ENCODE measurements at places on chromosomes 2 and 18.
A peak's percentile ranks its signal among the peaks of the same experiment; 100 is the strongest.

DNA sequence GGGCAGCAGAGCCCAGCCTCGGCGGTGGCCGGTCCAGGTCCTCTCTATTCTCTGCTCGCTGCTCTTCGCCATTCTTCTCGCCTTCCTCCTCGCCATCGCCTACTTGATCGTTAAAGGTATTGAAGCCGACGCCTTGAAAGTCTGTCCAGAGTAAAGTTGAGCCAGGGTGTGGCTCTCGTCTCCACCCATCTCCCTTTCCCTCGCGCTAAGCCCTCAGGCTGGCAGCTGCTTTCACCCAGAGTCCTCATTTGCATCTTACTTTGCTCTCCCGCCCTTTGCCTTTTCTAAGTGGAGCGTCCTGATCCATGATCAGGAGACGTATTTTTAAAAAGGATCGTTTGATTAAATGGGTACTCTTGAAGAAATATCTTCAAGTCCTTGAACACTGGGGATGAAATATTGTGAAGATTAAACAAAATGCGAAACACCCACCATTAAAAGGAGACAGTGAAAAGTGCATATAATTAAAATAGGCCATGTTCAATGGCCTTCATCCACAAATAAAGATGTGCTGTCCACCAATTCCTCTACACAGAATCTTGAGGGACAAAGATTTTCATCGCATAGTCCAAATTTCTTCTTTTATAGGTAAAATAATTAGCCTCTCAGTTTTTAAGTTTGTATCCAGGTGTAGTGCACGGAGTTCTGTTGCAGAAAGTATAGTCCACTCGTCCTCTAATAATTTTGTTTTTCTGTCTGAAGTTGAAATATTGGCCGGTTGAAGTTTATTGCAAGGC, 657 bp downstream of the ARL6IP6 start:
- DNase-seq: peak; percentile 68

DNA sequence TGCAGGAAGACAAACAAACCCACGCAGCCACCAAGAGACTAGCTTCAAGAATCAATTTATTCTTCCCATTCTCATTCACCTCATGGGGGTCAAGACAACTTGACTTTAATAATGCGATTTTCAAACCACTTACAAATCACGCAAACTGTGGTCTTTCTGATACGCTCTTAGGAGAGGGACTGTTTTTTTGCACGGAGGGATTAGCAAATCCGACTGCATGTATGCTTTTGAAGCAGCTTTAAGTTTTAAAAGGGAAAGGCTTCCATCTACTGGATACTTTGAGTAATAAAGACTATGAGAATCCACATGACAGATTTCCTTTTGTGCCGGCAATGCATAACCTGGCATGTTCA, 322.9 kb upstream of the KCNJ3 start:
- DNase-seq: peak; percentile 43

- DNase-seq: no peak
Measured at GRCh38 chr2:43415592-43415991, 180.2 kb downstream of the THADA start.

DNA sequence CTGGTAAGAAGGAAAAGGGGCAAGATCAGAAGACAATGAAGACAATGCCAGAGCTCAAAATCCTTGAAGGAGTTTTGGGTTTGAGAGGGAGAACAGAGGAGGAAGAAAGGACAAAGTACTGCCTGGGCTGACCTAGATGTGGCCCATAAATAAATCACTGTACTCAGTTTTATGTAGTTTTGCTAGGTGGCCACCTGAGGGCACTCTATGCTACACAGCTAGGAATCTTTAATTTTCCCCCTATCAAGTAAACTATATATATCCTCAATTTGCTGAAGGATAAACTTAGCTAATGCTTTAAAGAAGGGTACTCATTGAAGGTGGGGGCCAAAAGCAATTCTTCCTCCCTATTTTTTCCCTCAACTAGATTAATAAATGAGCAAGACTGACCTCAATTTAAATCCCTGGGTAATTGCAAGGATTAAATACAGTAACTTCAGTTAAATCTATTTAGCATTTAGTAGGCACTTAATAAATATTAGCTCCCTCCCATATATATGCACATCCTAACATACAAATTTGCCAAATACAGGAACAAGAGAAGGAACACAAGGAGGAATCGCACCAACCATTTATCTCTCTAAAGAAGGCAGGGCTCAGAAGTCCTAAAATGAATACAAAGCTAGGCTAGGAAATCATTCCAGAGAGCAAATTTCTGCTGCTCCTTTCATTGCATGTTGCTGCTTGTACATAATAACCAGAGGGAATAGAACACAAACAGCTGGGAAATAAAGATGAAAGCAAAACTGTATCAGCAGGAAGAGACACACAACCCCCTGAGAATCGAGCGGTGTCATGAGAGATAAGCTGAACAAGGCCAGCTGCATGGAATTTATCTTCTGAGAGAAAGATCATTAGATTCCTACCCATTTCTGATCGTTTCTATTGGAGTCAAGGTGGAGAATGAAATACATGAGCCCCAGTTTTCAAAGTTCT, 540.1 kb downstream of the NRXN1 start:
- DNase-seq: peak; percentile 32

- no peak for DNase-seq
Measured at GRCh38 chr2:91442246-91442905, 2750.9 kb downstream of the RPIA start.

- no peak for DNase-seq
Measured at GRCh38 chr2:159064446-159065301, 96.2 kb downstream of the TANC1 start.

DNA sequence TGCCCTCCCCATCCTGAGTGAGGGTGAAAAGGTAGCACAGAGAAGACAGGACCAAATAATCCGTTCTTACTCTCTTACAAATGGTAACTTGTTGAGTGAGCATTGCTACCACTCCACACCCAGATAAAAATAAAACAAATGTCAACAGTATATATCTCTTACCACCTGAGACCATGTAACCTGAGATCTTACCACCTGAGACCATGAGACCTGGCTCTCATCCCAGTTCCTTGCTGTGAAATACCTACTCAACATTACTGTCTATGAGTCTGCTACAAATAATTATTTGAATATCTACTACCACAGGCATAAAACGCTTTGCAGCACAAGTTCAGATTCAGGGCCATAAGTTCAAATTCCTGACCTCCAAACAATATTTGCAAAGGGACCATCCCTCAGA, 234.7 kb downstream of the C1D start:
- no peak for DNase-seq

DNA sequence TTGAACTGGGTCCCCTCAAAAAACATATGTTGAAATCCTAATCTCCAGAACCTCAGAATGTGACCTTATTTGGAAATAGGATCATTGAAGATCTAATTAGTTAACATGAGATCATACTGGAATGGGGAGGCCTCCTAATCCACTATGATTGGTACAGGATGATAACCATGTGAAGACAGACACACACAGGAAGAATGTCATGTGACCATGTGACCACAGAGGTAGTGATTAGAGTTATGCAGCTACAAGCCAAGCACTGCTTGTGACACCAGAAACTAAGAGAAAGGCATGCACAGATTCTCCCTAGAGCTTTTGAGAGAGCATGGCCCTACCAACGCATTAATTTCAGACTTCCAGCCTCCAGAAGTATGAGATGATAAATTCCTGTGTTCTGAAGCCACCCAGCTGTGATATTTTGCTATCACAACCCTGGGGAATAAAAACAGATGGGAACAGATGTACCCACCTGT, 47.0 kb upstream of the TGIF1 start:
- no peak for DNase-seq

DNA sequence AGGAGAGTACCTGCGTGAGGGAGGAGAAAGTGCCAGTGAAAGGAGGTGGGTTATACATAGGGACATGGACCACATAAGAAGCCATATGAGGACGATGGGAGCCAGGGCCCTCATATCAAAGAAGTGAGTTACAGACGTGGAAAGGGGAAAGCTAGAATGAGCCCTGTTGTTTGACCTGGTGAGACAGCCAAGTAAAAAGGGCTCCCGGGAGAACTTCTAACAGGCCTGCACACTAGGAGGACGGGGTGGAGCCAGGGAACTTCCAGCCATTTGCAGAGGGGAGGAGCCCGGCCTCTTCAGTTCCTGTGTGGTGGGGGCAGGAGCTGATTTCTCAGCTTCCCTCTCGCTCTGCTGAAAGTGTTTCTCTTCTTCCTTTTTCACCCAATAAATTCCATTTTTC, 84.1 kb upstream of the SLC66A3 start:
- DNase-seq: no peak

DNA sequence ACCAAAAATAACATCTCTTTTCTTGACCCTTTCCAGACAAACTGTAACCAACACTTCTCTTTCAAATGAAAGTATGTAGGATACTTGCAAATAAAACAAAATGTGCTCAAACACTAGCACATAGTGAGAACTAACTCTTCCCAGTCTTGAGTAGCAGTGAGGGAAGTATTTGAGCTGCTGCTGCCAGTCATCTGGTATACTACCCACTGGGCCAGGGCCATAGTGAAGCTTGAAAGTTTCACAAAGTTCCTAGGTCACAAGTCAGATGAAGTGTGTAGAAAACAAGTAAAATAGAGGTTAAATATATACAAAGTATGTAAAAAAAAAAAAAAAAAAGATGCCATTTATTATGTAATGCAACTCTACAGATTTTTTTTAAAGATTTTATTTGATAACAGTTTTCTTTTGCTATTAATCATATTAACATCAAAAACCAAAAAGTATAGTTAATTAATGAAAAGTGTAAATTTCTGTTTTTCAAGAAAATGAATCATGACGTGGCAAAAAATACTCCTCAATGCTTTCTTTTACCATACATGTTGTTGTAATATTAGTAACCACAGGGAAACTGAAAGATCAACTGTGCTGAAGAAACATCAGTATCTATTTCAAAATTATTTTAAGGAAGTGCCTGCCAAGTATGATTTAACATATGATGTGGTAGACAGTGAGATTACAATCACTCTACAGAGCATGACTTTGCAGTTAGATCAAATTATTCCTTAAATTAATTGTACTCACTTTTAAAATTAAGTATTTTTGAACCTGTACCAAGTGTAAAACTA, 21.6 kb upstream of the TRIB2 start:
- no peak for DNase-seq

GRCh38 chr18:56115071-56116015, 523.0 kb downstream of the TXNL1 start:
- no peak for DNase-seq

GRCh38 chr18:45325778-45326177, 289.5 kb upstream of the SLC14A2 start:
- DNase-seq: no peak

- no peak for DNase-seq
Measured at GRCh38 chr18:25244924-25245698, 106.9 kb downstream of the ZNF521 start.

GRCh38 chr2:19881221-19881907, 20.4 kb downstream of the TTC32 start:
- no peak for DNase-seq

- no peak for DNase-seq
Measured at GRCh38 chr2:88560619-88561307, 66.5 kb downstream of the EIF2AK3 start.

DNA sequence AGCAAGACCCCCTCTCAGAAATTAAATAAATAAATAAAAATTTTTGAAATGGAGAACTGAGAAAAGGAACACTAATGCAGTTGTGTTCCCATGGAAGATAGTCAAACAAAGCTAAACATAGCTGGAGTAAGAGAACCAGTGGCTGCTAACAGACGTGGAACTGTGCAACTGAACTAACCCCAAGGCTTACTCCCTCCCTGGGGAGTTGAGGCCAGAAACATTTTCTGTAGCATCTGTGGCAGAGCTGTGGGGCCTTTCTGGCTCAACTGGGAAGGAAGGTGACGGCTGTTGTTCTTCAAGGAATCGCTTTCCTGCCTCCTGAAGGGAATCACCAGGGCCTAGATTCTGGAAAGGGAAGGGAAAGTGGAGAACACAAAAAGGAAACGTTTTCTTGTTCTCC, 53.9 kb upstream of the B3GNT2 start:
- DNase-seq: no peak

- DNase-seq: no peak
Measured at GRCh38 chr2:134458950-134459349, 205.1 kb downstream of the MGAT5 start.

- DNase-seq: no peak
Measured at GRCh38 chr2:106143495-106144215, 50.4 kb downstream of the UXS1 start.

GRCh38 chr2:7057865-7058400, 140.7 kb downstream of the RNF144A start:
- DNase-seq: no peak

DNA sequence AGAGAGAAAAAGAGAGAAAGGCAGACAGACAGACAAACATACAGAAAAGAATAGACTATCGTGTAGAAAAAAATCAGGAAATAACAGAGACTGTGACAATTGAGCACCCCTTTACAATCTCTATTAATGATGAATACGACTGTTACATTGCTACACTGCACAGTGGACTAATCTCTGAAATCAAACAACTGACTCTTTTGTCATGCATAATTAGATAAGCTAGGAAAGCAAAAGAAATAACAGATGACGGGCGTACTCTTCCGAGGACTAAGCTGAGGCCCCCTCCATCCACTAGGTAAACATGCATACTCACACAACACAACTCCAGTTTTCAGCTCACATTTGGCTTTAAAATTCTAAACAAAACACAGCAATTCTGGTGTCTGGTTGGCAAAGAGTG, 267.0 kb downstream of the NOL4 start:
- DNase-seq: no peak

DNA sequence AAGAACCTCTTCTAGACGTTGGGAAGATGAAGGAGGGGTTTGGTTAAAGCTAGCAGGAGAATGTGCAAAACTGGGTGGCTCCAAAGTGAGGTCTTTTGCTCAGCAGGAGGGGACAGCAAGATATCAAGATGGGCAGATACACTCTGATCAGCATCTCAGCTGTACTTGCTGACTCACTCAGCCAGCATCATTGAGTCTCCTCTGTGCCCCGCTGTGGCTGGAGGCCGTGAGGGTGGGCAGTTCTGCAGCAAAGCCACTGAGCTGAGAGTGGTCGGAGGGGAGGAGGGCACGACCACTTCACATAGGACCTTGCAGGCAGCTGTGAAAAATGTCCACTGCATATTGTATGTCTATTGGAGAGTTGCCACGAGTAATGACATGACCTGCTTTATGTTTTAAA, 152.0 kb downstream of the CAPN13 start:
- DNase-seq: no peak

DNA sequence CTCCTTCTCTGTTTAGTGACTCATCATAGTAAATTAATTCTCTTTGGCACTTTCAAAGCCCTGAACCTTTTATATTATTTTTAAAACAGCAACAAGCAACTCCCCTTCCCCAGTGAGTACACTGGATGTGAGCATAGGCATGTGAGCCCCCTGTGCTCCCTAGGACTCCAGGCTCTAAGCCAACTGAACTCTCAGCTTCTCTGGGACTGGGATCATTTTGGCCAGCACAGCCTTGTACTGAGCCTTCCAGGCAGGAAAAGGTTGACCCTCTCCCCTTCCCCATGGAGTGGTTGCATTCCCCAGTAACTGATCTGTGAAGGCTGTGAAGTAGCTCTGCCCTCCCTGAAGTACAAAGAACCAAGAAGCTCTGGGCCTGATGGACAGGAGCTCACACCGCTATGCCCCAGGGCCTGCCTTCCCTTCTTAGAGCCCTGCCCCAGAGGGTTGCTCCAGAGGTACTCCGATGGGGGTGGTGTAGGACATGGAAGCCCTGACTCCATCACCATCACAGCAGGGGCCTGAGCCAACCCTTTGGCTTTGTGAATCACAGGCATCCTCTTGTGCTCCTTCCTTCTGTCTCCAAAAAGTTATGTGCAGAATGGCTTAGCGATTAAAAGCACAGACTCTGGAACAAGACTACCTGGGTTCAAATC, 57.8 kb downstream of the ADD2 start:
- DNase-seq: no peak
